ENCODE measurements at places on chromosomes 2 and 18.

GRCh38 chr2:10452312-10452711, 4.2 kb upstream of the ODC1 start:
- no peak for DNase-seq

DNA sequence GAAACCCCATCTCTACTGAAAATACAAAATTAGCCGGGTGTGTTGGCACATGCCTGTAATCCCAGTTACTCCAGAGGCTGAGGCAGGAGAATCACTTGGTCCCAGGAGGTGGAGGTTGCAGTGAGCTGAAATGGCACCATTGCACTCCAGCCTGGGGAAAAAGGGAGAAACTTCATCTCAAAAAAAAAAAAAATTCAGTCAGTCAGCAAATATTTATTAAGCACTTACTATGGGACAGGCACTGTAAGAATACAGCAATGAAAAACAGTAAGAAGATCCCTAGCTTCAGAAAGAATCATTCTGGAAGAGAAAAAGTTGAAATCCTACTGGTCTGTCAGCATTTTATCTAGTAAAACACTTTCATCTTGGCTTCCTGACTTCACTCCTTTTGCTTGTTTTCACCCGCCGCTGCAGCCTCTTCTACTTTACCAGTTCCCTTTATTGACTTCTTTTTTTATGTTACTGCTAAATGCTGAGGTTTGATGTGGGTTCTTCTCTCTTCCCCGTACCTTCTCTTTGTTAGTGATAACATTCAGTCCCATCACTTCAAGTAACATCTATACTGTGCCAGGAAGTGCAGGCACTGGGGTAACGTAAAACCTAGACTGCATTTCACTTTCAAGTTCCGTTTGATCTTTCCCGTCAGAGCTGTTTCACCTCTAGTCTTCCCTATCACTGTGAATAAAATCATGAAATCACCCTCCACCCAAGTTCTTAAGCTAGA, 10.8 kb upstream of the TAF4B start:
- DNase-seq = no peak

DNA sequence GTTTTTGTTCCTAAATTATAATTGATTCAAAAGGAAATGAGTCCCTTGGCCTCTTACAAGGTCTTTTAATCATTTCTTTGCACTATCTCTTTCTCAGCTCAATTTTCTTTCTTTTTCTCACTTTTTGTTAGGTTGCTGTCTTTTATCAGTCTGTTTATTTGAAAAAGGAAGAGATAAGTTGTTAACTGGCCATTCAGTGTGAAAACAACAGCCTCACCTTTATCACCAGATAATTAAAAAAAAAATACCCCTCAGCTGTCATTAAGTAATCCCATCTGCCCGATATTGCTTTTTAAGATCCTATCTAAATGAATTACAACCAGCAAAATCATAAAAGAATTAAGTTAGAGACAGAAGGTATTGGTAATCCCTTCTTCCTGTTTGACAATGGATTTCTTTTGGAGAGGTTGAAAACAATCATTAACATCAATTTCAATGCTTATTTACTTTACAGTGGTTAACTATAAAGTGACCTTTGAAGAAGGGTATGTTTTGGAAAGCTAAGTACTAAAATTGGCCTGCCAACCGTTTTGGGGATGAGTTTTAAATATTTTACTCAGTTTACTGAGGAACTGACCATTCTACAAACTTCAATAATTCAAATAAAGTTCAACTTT, 104.9 kb downstream of the TGIF1 start:
- no peak for DNase-seq

GRCh38 chr2:13604951-13605661, 888.4 kb downstream of the TRIB2 start:
- no peak for DNase-seq

- DNase-seq = no peak
These were observed 27.0 kb downstream of the TFPI start for GRCh38 chr2:187527262-187527661.

- DNase-seq = no peak
These were observed 1125.0 kb upstream of the CELF4 start for GRCh38 chr18:38690626-38691025.

DNA sequence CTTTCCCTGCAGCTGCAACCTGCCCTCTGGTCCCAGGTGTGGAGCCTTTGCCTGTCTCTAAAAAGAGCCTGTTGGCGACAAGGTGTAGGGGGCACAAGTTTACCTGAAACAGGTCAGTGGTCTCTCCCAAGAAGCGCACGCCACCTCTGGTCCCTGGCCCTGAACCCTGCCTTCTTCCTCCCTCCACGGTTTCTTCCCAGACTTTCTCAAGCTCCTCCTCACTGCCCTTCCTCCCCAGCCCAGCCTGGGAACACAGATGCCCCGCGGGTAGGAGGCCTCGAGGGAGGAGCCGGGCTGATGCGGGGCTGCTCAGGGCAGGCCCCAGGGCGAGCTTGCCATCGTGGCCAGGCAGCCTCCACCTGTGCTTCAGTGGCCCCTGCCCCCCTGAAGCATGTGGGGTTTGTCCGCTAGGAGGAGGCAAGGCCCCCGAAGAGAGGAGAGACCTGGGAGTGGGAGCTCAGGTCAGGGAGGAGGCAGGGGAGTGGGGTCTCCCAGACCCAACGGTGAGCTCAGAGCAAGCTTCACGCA, 89.5 kb downstream of the SMAD7 start:
- no peak for DNase-seq

- DNase-seq = no peak
These were observed 76.4 kb upstream of the TTC39C start for GRCh38 chr18:23938043-23938756.

- no peak for DNase-seq
These were observed 5.2 kb downstream of the KLHL29 start for GRCh38 chr2:23390152-23390551.

- peak; percentile 44 for DNase-seq
These were observed 40.2 kb upstream of the EML4 start for GRCh38 chr2:42128721-42129486.
